ENCODE measurements at places on chromosomes 5 and 9. TPM values are rescaled to one million over a fixed set of nuclear protein-coding genes. Genes with fewer than 3 reads are reported as not detected.

The ZFP2 gene
- 0.39 TPM for total RNA-seq

The PCDHB9 gene
- total RNA-seq: 0.08 TPM

The TAF11L5 gene
- not detected for total RNA-seq

The FOXD4L6 gene
- total RNA-seq: 1.4 TPM

The PCDHB8 gene
- total RNA-seq: not detected

The TMOD1 gene
- 1.5 TPM for total RNA-seq

The PCSK5 gene
- total RNA-seq: 6.7 TPM

The F2RL2 gene
- total RNA-seq: 0.56 TPM

The SPARC gene
- total RNA-seq: 1,962 TPM

The SLC31A1 gene
- total RNA-seq: 29.2 TPM

The SMIM3 gene
- total RNA-seq: 95.3 TPM

The COL27A1 gene
- total RNA-seq: 3.2 TPM

The ADAMTS12 gene
- 82.2 TPM for total RNA-seq

The CNTFR gene
- 1.1 TPM for total RNA-seq

Data from epithelial cell of alveolus of lung (primary cell).